ENCODE measurements at places on chromosomes 5 and 9.

- H3K27me3 ChIP-seq = no peaks in the 10 kb centered on the region
- H3K36me3 ChIP-seq = peaks cover 16% of the 10 kb centered on the region
- peak; percentile 75 for DNase-seq
- peak overlapping the region; percentile 98 for H3K4me3 ChIP-seq
- H3K27ac ChIP-seq = peak overlapping the region; percentile 95
Measured at GRCh38 chr5:59036274-59036961, 453.5 kb downstream of the RAB3C start.

- H3K27me3 ChIP-seq = peaks cover 7% of the 10 kb centered on the region
- H3K36me3 ChIP-seq = no peaks in the 10 kb centered on the region
- H3K4me3 ChIP-seq = no peak overlapping the region
- no peaks in the 10 kb centered on the region for H3K4me1 ChIP-seq
Measured at GRCh38 chr5:133713751-133714150, 101.4 kb upstream of the FSTL4 start.

DNA sequence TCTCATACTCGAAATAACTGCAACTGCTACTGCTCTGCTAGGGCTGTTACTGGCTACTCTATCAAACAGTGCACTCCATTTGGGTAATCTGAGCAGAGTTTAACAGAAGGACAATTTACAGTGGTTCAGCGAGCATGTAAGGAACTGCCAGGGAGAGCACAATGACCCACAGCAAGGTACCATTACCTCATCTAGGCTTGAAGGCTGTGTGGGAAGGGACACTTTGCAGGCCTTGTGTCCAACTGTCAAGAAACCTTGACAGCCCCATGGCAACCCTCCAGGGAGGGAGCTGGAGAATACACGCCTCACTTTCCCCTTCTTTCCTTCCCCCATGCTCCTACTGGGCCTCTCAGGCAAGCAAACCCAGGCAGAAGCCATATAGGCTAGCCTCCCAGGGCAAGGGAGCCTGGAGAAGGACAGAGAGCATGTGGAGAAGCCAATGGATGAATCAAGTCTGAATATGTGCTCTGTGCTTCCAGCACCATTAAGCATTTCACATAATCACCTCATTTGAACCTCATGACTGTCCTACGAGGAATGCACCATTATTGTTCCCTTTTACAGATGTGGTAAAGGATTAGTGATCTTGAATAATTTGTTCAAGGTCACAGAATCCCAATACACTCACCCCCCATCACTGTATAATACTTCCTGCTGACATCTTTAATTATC, 49.9 kb upstream of the JAK2 start:
- H3K4me1 ChIP-seq = peaks cover 44% of the 10 kb centered on the region
- no peaks in the 10 kb centered on the region for H3K36me3 ChIP-seq
- peaks cover 3% of the 10 kb centered on the region for H3K27me3 ChIP-seq
- no peak for DNase-seq

- peaks cover 11% of the 10 kb centered on the region for H3K36me3 ChIP-seq
- no peak for DNase-seq
- peak overlapping the region; percentile 3 for H3K4me3 ChIP-seq
- no peaks in the 10 kb centered on the region for H3K27me3 ChIP-seq
Measured at GRCh38 chr5:143575286-143575685, 171.8 kb upstream of the NR3C1 start.
